ENCODE measurements at places on chromosomes 7 and 10.

DNA sequence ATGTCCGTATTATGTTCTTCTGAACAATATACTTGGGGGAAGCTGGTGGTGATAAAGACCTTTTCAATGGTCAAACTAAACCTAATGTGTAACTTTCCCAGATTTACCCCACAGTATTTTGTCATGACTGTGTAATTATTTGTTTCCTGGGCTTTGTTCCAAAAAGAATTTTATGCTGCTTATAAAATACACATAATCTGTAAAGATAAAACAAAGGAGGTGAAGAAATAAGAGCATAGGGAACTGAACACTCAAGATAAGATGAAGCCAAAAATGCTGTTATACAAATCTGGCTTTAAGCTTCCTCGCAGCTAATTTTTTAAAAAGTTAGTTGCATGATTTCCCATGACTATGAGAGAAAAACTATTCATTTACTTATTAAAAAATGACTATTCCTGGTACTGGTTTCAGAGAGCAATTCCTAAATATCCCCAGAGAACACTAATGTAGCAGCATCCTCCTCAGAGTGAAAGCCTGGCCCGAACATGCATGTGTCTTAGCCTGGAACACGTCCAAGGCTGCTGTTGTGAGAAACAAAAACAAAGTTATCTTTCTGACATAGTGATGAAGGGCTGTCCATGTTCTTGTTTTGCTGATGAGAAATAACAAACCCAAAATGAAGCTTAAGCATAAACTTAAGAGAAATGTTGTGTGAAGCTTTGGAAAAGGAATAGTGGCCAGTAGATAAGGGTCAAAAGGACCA is 33.9 kb downstream of the MALSU1 start:
- DNase-seq: no peak

DNA sequence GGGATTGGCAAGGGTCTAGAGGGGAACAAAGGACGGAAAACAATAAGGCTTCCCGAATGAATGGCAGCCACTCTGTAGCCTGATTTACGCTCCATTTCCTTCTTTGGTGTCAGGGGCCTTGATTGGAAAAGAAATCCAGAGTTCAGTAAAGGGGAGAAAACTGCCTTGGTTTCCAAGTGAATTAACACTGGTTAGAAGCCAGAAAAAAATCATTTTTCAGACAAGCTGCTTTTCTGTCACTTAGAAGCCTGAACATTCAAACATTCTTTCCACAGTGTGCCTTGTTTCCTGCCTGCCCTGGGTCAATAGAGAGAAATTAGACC is 283 bp upstream of the TRDMT1 start:
- DNase-seq: no peak

DNA sequence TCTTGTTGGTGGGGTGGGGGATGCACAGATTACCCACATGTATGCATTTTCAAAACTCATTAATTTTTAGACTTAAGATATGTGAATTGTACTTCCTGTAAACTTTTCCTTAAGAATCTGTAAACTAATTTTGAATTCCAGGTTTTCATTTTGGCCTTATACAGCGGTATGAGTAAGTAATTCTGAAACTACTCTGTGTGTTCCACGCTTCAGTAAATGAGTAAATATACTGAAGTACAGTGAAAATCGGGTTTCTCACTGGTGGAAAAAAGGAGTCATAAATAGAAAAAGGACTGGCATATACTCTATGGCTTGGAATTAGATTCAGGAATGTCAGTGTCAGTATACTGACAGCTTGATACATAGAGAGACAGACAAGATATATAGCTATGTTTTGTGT is 72.8 kb downstream of the CTTNBP2 start:
- no peak for DNase-seq

- DNase-seq: peak; percentile 88
Observed at GRCh38 chr10:35379226-35380137, 43.2 kb downstream of the CCNY start.

DNA sequence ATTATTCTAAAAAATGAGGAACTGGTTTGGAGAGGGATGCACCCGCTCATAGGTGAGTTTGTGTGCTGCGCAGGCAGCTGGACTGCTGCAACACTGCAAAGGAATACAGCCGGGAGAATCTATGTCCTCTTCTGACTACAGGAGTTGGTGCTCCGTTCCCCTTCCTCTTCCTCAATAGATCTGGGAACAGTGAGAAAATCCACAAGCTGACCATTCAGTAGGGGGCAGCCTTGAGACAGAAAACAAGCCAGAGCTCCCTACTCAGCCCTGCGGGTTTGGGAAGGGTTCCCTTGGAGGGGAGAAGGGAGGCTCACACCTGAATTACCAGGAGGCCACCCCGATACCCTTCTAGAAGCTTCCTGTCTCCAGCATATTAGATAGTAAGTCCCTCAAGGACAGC is 87.3 kb upstream of the FOXI2 start:
- DNase-seq: no peak

- no peak for DNase-seq
Observed at GRCh38 chr7:78018641-78019446, 220.3 kb downstream of the PHTF2 start.

DNA sequence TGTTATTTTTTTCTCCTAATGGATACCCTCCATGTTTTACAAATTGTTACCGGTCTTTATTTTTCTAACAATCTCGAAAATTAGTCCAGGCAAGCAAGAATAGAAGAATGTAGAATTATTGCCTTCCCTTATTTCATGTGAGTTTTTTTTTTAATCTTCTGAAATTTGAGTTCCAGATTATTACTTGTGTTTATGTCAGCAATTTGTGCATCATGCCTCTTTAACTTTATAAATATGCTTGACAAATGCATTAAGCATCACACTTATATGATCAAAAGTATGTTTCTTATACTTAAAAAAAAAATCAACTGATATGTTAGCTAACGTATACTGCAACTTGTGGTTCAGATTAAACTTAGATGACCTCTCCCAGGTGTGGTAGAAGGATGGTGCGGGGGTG is 242.7 kb upstream of the VSTM2A start:
- no peak for DNase-seq

DNA sequence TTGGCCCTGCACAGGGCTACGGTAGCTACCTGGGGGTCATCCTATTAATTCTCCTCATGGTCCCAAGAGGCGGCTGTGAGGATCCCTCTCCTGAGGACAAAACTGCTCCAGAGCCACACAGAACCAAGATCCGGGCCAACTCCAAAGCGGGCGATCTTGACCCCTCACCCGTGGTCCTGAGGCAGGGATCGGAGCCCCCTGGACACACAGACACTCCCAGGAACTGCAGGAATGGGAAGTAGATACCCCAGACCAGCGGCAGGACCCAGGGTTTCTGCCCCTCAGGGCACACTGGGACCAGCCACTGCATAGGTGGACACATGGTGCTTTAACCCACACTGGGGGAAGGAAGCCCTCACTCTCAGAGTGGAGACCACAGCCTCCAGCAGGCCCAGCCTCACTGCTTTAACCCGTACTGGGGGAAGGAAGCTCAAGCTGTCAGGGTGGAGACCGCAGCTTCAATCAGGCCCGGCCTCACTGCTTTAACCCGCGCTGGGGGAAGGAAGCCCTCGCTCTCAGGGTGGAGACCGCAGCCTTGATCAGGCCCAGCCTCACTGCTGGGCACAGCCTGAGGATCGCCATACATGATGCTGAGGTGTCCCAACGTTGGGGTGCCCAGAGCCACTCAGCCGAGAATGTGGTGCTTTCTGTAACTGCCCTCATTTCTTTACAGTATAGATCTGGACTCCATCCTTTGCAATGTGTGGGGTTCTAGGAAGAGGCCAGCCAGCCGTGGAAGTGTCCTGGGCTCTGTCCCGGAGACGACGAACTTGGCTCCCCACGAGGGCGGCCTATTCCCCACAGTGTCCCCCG is 60.1 kb downstream of the DIP2C start:
- DNase-seq: no peak

GRCh38 chr10:26046073-26046700 is 112.2 kb downstream of the MYO3A start:
- no peak for DNase-seq

GRCh38 chr10:73597346-73597745 is 6.2 kb upstream of the USP54 start:
- no peak for DNase-seq

GRCh38 chr7:146494952-146495596 is 378.5 kb downstream of the CNTNAP2 start:
- no peak for DNase-seq

GRCh38 chr7:75968561-75969001 is 25.8 kb downstream of the TMEM120A start:
- DNase-seq: no peak

DNA sequence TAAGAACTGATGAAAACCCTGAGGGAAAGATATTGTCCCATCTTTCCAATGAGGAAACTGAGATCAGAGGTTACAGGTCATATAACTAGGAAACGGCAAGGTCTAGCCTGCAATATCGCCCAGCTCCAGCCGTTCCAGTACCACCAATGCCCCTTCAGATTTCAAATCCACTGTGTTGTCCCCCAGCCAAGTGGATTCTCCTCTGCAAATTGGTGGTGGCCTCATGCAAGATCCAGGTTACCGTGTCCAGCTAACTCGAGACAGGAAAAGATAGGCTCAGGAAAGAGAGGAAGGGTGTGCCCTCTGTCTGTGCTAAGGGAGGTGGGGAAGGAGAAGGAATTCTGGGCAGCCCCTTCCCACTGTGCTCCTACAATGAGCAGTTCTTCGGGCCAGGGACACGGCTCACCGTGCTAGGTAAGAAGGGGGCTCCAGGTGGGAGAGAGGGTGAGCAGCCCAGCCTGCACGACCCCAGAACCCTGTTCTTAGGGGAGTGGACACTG is 25.3 kb downstream of the PRSS2 start:
- no peak for DNase-seq

- no peak for DNase-seq
Observed at GRCh38 chr7:143305423-143306070, 10.4 kb upstream of the CLCN1 start.

DNA sequence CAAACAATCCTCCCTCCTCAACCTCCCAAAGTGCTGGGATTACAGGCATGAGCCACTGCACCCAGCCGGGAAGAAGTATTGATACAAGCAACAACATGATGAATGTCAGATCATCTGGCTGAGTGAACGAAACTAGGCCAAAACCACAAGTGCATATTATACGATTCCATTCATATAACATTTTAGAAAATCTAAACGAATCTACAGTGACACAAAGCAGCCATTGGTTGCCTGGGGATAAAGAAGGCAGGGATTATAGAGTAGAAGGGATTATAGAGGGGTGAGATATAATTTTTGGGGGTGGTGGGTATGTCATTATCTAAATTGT is 11.5 kb upstream of the RHBDD2 start:
- no peak for DNase-seq

- DNase-seq: no peak
Observed at GRCh38 chr10:101777619-101778145, 1.8 kb upstream of the FGF8 start.

- DNase-seq: no peak
Observed at GRCh38 chr7:130388671-130389070, 8.4 kb downstream of the CPA1 start.

DNA sequence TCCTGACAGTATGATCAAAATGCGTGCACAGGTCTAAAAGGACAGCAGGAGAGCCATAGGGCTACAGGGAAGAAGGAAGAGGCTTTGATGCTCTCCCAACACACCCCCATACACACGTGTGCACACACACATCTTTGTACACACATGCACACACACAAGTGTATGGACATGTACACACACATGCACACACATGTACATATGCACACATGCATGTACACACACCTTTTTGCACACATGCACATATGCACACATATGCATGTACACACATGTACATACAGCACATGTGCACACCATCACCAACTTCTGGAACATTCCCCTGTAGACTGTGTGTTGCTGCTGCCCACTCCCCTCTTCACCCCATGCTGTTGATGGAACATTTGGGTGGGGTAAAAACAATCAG is 255.6 kb upstream of the CTBP2 start:
- no peak for DNase-seq

GRCh38 chr10:123521556-123521955 is 144.6 kb upstream of the GPR26 start:
- DNase-seq: no peak

- DNase-seq: no peak
Observed at GRCh38 chr7:67671006-67671548, 674.4 kb downstream of the TYW1 start.

DNA sequence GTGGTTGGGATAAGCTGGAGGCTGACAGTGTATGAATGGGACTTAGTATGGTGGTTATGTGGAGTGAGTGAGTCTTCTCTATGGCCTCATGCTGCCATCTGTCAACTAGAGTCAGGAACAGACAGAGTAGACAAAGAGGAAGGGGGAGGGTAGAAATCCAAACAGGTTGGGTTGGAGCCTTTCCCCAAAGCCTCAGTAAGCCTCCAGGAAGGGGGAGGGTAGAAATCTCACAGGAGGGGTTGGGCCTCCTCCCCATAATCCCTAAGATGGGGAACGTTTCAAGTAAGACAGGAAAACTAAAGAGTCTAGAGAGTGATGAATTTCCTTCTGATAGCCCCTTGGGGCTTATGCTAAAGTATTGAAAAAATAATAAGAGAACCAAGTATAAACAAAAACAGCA is 2.0 kb upstream of the AKR1B15 start:
- no peak for DNase-seq

DNA sequence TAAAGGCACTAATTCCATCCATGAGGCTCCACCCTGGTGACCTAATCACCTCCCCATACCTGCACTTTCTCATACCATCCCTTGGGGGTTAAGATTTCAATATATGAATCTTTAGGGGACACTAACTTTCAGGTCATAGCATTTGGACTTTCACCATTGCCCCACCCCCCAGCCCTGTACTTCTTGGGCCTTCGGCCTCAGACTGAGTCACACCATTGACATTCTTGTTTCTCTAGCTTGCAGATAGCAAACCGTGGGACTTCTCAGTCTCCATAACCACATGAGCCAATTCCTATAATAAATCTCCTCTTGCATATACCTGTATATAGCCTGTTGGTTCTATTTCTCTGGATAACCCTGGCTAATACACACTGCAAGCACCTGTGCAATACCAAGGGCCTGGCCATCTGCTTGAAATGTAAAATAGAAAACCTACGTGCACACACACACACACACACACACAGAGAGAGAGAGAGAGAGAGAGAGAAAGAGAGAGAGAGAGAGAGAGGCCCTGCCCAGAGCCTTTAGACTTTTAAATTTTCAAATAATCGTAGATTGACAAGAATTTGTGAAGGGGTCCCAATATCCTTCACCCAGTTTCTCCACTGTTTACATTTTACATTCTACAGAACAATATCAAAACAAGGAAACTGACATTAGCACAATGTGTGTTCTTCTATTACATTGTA is 25.3 kb downstream of the ANXA8 start:
- DNase-seq: peak; percentile 41

DNA sequence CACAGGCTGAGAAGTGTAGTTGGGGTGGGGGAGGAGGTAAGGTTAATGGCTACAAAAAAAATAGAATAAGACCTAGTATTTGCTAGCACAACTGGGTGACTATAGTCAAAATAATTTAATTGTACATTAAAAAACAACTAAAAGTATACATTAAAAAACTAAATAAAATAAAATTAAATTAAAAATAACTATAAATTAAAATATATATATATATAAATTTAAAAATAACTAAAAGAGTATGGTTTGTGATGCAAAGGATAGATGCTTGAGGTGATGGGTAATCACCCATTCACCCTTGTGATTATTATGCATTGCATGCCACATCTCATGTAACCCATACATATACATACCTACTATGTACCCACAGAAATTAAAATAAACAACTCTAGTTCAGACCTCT is 762.5 kb downstream of the SORCS1 start:
- no peak for DNase-seq

All from skeletal muscle cell (primary cell).